ENCODE measurements at places on chromosomes 11 and 22. TPM values are rescaled to one million over a fixed set of nuclear protein-coding genes. Genes with fewer than 3 reads are reported as not detected.

- no peak for DNase-seq
These were observed 165.7 kb downstream of the COMMD9 start for GRCh38 chr11:36123336-36124101.

DNA sequence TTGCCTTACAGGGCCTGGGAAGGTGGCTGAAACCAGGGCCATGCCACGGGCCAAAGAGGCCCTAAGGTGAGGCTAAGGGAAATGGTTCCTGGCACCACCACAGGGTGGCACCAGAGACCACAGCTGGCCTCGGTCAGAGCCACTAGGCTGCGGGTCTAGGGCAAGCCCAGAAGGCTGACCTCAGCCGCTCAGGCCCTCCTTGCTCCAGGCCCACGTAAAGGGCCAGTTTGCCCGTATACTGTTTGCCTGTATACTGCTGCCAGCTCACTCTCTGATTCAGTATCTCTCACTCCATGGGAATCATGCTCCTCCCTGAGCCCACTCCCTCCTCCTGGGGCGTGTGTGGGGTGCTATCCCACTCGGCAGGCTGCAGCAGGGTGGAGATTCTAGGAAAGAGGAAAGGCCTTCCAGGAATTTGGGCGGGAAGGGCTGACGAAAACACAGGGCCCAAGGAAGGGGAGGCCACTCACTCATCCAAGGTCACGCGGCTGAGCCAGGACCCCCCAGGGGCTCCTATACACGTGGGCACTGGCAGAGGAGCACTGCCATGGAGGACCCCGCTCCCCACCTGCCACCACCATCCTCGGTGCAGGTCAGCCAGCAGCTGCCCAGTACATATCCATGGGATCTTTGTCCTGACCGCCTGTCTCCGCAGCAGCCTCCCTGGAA lies 62.4 kb downstream of the NECTIN1 start:
- DNase-seq = peak; percentile 88

DNA sequence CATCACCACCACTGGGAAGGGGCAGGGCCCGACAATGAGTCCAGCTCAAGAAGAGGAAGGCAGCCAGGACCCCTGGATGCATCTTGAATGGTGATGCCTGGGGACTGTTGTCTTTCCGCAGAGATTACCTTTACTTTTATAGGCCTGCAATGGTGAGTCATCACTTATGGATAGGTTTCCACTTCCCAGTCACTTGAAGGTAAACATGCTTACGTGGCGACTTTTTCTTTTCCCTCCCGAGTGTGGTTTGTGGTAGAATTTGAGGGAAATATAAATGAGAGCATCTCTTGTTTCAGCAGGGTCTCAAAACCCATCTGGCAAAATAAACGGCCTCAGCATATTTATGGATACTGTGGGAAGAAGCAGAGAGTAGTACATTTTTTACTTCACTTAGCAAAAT lies at the start of gene MMP13:
MMP13 (minus strand) TSS at position 109 of the 400 bp plus-strand sequence; CDS start at position 82, 27 bp downstream.
- no peak for DNase-seq

- DNase-seq = no peak
These were observed 115.0 kb downstream of the CASP12 start for GRCh38 chr11:104783241-104783640.

- DNase-seq = no peak
These were observed 78.3 kb downstream of the DDIAS start for GRCh38 chr11:82979824-82980223.

DNA sequence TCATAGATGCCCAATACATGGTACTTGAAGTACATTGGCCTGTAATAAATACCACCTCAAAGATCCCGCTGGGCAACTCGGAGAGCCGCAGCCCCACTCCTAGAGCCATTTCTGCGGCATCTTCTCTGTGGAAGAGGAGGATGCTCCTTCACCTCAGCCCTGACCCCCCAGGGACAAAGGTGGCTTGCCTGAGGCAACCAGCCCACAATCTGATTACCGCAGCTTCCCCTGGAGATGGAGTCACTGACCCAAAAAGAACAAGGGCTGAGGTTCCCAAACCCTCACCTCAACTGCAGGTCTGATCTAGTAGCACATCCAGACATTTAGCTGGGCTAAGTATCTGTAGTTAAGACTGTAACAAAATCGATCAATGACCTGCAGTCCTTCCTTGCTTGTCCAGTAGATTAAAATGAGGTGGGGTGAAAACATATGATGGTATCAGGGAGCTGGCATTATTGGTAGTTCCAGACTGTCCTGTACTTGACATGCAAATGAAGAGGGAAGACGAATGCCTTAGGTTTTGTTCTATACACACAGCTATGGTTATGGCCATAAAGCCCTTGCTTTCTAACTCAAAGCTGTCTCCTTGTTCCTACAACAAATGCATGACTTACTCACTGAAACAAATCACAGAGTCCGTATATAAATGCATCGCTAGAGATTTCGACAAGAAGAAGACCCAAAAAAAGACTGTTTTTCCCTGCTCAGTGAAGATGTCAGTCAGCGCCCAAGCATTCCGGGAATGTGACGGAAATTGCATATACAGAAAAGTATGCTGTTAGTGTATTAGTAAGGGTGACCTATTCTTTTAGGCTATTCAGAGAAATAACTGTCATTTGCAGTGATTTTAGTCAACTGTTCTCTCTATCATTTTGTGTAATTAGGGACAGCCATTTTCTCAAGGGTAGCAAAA lies 33.7 kb downstream of the C11orf71 start:
- DNase-seq = no peak

- DNase-seq = peak; percentile 64
These were observed 13.8 kb downstream of the JAML start for GRCh38 chr11:118211006-118211405.

DNA sequence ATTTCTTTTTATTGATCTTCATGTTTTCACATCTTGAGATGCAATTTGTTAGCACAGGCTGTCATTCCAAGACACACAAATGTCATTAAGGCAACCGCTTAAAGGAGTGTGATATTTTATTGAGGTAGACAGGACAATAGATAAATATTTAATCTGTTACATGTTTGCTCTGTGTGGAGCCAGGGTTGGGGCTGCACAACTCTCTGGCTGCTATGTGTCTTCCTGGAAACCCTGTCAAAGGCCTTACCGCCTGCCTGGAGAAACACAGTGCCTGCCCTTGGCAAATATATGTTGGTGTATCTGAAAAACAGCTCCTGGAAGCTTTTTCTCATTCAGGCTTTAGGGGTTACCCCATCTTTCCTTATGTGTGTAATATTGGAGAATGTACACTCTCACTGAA lies 139.7 kb upstream of the TEAD1 start:
- no peak for DNase-seq

- no peak for DNase-seq
These were observed 31.8 kb upstream of the HIPK3 start for GRCh38 chr11:33225371-33225770.

DNA sequence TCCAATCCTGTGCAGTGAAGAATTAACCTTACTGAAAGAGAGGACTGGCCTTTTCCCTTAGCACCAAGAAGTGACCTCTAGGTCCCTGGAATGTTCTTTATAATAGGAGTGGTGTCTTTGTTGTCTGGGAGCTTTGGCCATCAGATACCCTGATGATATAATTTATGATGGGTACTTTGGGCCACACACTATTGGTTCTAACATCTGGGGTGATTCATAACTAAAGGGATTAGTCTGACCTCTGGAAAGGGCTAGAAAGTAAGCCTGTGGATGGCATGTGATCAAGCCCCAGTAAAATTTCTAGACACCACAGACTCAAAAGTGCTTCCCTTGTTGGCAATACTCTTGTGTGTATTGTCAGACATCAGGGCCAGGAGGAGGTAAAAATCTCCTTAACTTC lies 891.2 kb downstream of the KCNA4 start:
- no peak for DNase-seq

- peak; percentile 72 for DNase-seq
These were observed 22.7 kb upstream of the PLEKHA7 start for GRCh38 chr11:17036666-17037658.

DNA sequence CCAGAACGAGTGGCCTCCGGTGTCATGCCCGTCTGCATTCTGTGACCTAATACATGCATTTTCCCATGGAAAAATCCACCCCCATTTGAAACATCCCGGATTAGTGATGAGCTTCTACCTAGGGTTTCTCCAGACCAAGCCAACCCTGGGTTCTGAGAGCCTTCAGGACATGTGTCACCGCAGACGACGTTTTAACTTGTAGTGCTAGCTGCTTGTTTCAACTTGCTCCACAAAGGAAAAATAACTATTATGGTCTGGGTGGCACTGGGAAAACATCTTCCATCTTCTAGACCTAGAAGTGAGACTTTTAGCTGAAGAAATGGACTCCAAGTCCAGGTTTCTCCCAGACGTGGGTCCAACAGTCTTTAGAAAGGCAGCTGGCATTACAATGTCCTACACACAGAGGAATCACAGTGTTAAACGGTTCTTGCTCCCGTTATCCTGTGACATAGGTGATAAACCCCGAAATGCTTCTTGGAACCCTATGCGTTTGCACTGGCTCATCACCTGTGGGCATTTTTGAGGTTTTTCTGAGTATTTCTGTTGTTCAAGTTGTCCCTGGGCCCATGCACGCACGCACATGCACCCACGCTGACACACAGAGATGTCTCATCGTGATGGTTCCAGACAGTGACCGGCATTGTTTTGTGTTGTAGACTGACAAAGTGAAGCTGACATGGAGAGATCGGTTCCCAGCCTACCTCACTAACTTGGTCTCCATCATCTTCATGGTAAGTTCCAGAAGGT lies 46.6 kb upstream of the FADD start:
- no peak for DNase-seq

GRCh38 chr11:87432022-87432421 lies 394.3 kb downstream of the TMEM135 start:
- no peak for DNase-seq

GRCh38 chr11:115464269-115464668 lies 39.9 kb downstream of the CADM1 start:
- DNase-seq = no peak

DNA sequence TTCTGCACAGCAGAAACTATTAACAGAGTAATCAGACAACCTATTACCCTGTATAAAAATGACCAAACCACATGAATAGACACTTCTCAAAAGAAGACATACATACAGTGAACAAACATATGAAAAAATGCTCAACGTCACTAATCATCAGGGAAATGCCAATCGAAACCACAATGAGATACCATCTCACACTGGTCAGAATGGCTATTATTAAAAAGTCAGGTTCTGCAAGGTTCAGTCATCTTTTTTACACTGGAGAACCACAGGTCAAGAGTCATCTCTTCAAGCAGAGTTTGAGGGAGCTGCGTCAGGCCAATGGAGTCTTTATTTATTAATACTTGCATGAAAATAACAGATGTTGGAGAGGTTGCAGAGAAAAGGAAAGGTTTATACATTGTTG lies 40.4 kb downstream of the RCN1 start:
- no peak for DNase-seq

KIRREL3 gene
- 0.09 TPM for total RNA-seq

DNA sequence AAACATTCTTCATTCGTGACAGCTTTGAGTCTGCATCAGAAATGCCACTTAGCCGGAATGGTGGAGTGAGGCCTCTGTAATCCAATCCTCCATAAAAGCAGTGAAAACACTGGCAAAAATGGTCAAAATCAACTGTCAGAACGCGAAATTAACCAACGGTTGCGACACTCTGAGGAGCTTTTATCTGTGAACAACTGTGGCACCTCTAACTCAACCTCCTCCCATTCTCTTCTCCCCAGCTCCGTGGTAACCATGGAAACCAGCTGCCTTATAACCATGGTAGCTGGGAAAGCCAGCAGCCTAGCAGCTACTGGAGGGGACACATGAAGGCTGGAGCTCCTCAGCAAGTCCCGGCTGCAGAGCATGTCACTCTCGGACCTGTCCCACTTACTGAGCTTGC lies 20.3 kb downstream of the AP2A2 start:
- DNase-seq = peak; percentile 75

P4HA3 gene
- not detected for total RNA-seq

AAMDC gene
- 20.7 TPM for total RNA-seq

GRCh38 chr22:32932176-32932575 lies 126.0 kb downstream of the SYN3 start:
- no peak for DNase-seq

H19 gene
- total RNA-seq = 10.7 TPM

- no peak for DNase-seq
These were observed 41.0 kb downstream of the TMPRSS5 start for GRCh38 chr11:113664981-113665710.

TANGO2 gene
- total RNA-seq = 22.9 TPM

- no peak for DNase-seq
These were observed 12.5 kb downstream of the PLA2G6 start for GRCh38 chr22:38169116-38169515.

GRCh38 chr22:29739346-29739875 lies 19.6 kb downstream of the CABP7 start:
- no peak for DNase-seq
